ENCODE measurements at places on chromosomes 1 and 21.

- DNase-seq, result no peak
These were observed 216.9 kb downstream of the APP start for GRCh38 chr21:25953659-25954058.

DNA sequence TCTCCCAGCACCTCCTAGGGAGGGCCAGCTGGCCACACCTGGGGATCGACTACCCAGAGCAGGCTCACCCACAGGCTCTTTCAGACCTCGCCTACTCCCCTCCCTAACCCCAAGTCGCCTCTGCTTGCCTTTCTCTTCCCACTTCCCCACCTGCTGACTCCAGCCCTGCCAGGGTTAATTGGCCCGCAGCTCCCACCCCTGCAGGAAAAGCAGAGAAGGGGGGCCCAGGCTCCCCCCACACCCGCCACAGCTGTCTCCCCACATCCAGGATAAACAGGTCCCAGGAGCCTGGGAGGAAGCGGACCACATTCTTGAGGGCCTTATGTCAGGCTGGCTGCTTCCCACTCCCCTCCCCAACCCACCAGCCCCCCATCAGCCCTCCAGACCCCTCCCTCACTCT lies 45.0 kb downstream of the TAS1R2 start:
- no peak for DNase-seq

GRCh38 chr1:109775398-109775797 lies 11.7 kb upstream of the EPS8L3 start:
- no peak for DNase-seq

GRCh38 chr1:55153031-55153430 lies 62.1 kb downstream of the USP24 start:
- DNase-seq, result no peak

DNA sequence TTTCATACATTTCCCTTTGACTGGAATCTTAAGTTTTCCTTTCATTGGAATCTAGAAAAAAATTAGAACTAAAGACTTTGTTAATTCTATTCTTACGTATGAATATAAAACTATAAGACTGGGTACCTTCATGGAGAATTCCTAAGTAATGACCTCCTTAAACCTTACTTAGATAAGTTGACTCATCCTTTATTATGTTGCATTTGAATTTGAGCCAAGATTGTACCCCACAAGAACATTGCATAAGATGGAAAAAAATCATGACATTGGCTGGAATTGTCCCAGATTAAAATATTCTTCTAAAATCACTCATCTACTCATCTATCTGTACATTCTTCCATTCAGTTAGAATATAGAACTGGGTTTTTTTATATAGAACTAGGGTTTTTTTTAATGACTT lies 137.4 kb downstream of the C1orf21 start:
- no peak for DNase-seq

GRCh38 chr1:189431447-189431846 lies 1046.2 kb downstream of the BRINP3 start:
- DNase-seq, result no peak

DNA sequence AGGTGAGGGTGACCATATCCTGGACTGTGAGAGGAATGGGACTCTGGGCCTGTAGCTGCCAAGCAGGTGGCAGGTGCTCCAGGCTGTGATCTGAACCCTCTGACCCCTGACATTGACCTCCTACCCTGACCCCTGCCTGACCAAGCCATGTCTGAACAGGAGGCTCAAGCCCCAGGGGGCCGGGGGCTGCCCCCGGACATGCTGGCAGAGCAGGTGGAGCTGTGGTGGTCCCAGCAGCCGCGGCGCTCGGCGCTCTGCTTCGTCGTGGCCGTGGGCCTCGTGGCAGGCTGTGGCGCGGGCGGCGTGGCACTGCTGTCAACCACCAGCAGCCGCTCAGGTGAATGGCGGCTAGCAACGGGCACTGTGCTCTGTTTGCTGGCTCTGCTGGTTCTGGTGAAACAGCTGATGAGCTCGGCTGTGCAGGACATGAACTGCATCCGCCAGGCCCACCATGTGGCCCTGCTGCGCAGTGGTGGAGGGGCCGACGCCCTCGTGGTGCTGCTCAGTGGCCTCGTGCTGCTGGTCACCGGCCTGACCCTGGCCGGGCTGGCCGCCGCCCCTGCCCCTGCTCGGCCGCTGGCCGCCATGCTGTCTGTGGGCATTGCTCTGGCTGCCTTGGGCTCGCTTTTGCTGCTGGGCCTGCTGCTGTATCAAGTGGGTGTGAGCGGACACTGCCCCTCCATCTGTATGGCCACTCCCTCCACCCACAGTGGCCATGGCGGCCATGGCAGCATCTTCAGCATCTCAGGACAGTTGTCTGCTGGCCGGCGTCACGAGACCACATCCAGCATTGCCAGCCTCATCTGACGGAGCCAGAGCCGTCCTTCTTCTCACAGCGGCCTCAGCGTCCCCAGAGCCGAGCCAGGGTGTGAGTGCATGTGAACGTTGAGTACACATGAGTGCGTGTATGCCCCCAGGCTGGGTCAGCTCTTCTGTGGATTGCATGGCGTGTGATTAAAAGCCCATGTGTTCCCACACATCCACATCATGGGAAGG lies 3.1 kb downstream of the TMEM125 start:
- DNase-seq, result no peak

DNA sequence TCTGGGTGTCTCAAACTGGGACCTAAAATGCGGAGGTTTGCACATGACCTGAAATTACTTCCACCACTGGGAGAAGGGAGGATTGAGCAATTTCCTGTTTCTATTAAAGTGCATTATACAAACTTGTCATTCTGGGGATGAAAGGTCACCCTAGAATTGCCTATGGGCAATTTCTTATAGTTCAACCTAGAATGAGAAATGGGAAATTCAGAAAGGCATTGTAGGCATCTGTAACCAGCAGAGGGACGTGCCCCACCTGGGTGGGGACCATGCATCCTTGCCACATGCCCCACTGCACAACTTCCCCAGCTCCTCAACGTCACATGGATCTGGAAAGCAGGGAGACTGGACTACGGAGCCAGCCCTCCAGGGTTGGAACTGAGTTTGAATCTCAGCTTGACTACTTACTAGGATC lies 47.0 kb downstream of the MRPL39 start:
- no peak for DNase-seq

DNA sequence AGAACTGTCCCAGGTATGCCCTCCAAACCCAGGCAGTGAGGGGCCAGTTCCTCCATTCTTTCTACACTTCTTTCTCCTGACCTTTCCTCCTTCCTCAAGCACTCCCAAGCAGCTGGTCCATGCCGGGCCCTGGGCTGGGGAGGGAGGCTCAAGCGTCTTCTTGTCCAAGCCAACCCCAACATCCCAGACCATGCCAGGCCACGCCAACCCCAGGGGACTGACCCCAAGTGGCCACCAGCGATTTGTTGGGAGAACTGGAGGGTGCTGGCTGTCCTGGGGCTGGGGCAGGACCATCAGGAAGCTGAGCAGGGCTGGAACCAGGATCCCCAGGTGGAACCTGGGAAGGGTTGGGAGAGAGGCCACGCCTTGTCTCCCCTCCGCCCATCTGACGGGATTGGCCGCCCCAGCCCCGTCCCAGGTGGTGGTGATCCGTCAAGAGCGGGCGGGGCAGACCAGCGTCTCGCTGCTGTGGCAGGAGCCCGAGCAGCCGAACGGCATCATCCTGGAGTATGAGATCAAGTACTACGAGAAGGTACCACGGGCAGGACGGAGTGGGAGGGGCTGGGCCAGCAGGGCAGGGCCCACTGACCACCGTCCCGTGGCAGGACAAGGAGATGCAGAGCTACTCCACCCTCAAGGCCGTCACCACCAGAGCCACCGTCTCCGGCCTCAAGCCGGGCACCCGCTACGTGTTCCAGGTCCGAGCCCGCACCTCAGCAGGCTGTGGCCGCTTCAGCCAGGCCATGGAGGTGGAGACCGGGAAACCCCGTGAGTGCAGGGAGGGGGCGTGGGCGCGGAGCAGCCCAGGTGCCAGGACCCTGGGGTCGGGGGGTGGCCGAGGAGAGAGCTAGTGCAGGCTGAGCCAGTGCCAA lies 29.9 kb downstream of the EPHA8 start:
- no peak for DNase-seq

- DNase-seq, result no peak
These were observed 32.9 kb downstream of the KCNN3 start for GRCh38 chr1:154837034-154837671.

Data from stimulated activated CD4-positive, alpha-beta T cell treated with anti-CD3 and anti-CD28 coated beads, TNF-alpha, amount 100 ng/mL, for 4 hours (primary cell).